ENCODE measurements at places on chromosomes 2 and 18. TPM values are rescaled to one million over a fixed set of nuclear protein-coding genes. Genes with fewer than 3 reads are reported as not detected.

The PEX13 gene
- 42.3 TPM for total RNA-seq

The PNO1 gene
- 18.3 TPM for total RNA-seq

The IMMT gene
- total RNA-seq: 53.5 TPM

The FHOD3 gene
- 29.9 TPM for total RNA-seq

The SAG gene
- not detected for total RNA-seq

The LYPD6B gene
- total RNA-seq: not detected

The AQP12A gene
- total RNA-seq: not detected

The ADRA2B gene
- total RNA-seq: 6.0 TPM

The C1QL2 gene
- not detected for total RNA-seq

The DNMT3A gene
- total RNA-seq: 11.3 TPM

All from esophagus muscularis mucosa (tissue), 4 donors.